ENCODE measurements at places on chromosomes 2 and 18.

DNA sequence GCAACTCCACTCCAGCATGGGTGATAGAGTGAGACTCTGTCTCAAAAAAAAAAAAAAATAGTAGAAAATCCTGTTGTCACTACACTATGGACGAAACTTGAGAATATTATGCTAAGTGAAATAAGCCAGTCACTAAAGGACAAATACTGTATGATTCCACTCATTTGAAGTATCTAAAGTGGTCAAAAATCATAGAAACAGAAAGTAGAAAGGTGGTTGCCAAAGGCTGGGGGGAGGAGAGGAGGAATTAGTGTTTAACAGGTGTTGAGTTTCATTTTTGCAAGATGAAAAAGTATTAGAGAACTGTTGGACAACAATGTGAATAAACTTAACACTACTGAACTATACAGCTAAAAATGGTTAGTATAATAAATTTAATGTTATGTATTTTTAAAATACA, 18.8 kb upstream of the RMP24 start:
- DNase-seq = no peak

DNA sequence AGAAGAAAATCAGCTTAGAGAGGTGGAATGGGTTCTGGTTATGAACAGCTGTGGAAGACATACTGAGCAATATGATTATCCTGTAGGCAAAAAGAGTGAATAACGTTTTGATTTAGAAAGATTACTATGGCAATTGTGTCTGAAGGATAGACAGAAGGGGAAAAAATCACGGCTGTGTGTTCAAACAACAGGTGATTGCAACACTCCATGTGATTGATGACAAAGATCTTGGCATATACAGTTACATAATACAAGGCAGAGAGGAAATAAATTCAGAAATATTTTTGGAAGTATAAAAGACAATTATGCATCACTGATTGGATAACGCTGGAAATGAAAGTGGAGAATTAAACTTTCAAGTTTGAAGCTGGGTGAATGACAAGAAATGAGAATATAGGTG, 58.5 kb upstream of the KCNJ3 start:
- no peak for DNase-seq

DNA sequence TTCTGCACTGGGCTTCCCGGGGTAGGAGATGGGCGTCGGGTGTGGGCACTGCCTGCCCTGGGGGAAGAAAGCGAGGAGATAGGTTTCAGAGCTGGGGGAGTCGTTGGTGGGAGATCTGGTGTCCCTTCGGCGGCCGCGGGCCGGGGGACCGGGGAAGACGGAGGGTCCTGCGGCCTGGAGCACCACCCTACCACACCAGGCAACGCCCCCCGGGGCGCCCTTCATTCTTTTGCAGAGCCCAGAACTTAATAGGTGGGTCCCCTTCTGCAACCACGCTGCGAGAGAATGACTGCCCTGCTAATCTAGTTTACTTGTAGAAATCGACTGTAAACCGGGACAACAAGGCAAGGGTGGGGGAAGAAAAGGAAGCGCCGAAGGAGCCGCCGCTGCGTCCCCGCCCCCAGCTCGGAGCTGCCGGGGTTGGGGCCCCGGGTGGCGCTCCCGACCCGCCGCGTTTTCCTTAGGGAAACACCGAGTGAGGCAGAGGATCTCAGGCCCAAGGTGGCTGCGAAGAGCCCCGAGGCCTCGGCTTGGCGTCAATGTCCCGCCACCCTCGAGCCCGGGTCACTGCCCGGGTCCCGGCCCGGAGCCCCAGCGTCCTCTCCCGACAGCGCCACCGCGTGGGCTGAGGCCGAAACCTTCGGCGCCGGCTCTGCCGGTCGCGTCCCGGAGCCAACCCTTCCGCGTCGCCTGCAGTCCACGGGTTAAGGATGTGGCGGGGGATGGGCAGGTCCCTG, 5.4 kb upstream of the SATB2 start:
- DNase-seq = no peak

DNA sequence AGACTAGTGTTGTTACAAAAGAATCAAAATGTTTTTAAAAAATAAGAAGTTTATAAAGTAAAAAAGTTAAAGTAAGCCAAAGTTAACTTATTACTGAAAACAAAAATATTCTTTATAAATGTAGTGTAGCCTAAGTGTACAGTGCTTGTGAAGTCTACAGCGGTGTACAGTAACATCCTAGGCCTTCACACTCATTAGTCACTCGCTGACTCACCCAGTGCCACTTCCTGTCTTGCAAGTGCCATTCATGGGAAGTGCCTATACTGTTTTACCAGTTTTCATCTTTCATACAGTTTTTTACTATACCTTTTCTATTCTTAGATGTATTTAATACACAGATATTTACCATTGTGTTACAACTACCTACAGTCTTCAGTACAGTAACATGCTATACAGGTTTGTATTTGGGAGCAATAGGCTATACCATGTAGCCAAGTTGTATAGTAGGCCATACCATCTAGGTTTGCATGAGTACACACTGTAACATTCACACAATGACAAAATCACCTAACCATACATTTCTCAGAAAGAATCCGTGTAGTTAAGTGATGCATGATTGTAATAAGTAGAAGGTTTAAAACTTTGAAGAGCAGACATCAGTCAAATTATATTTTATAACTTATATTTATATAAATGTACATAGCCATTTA, 13.4 kb downstream of the SERPINB7 start:
- DNase-seq = no peak

GRCh38 chr2:83251321-83251872, 1207.7 kb downstream of the SUCLG1 start:
- DNase-seq = no peak

- DNase-seq = no peak
Measured at GRCh38 chr2:217757108-217757463, 245.7 kb downstream of the TNS1 start.

DNA sequence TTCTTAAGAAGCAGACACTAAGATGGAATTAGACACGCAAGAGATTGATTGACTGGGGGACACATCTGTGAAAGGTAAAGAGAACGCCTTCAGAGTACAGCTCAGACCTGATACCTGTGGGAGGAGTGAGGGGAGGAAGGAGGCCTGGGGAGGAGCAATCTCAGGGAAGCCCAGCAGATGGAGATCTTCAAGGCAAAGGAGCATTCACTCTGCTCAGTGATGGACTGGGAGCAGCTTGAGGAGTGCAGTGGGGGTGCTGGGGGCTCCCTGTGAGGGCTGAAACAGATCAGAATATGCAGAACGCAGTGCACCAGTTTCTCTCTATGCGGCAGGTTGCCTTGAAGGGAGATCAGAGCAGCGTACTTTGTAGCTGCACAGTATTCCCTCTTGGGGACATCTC, 103.7 kb upstream of the ATP8B1 start:
- DNase-seq = no peak

Measured in CD4-positive, CD25-positive, alpha-beta regulatory T cell (primary cell).